Lung (tissue), 17 donors: ENCODE measurements at places on chromosomes 2 and 18. TPM values are rescaled to one million over a fixed set of nuclear protein-coding genes. Genes with fewer than 3 reads are reported as not detected.

DNA sequence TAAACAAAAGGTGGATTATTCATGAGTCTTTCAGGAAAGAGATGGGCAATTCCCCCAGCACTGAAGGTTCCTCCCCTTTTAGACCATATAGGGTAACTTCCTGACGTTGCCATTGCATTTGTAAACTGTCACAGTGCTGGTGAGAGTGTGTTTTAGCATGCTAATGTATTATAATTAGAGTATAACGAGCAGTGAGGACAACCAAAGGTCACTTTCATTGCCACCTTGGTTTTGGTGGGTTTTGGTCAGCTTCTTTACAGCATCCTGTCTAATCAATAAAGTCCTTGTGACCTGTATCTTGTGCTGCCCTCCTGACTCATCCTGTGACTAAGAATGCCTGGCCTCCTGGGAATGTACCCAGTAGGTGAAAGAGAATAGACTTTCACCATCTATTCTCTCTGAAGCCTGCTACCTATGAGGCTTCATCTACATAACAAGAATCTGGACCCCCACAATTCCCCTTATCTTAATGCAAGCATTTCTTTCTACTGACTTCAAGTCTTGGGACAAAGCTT is 148.7 kb downstream of the CABLES1 start:
- no peak overlapping the region for H3K4me3 ChIP-seq
- no peak for DNase-seq
- no peaks in the 10 kb centered on the region for H3K4me1 ChIP-seq
- no peaks in the 10 kb centered on the region for H3K27me3 ChIP-seq

DNA sequence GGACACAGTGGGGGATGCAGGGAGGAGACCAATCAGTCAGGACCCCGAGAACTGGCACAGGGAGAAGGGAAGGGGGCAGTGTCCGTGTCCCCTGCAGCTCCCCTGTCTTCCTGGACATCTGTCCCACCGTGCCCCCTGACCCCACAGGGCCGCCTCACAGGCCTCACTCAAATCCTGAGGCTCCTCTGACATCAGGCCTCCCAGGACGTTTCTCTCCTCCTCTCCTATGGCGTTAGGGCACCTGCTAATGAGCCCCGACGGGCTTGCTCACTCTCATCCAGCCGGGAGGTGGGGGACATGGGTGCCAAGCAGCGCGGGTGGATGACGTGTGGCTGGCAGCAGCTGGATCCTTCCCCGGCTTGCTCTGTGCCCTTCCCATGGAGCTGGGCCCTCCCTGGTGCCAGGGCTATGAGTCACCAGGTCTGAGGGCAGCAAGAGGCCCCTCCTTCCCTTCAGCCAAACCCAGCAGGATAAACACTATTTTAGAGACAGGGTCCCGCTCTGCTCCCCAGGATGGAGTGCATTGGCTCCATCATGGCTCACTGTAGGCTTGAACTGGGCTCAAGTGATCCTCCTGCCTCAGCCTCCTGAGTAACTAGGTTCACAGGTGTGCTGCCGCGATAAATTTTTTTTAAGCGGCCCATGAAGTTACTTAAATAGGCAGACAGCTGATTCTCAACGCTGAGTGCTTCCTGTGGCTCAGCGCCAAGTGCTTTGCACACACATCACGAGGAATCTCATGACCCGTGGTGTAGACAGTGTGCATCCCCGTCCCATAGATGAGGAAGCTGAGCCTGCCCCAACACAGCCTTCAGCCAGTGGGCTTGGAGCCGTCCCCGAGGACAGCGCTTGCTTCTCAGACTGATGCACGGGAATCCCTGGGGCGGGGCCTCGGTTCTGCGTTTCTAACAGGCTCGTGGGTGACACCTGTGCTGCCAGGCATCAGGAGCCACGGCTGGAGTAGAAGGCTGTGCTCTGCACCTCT is 64.5 kb upstream of the HDAC4 start:
- no peaks in the 10 kb centered on the region for H3K27me3 ChIP-seq
- no peak overlapping the region for H3K4me3 ChIP-seq
- no peaks in the 10 kb centered on the region for H3K36me3 ChIP-seq
- peak overlapping the region; percentile 63 for H3K27ac ChIP-seq
- H3K4me1 ChIP-seq: no peaks in the 10 kb centered on the region

- DNase-seq: no peak
- H3K27ac ChIP-seq: peak overlapping the region; percentile 5
- H3K4me1 ChIP-seq: no peaks in the 10 kb centered on the region
- H3K4me3 ChIP-seq: no peak overlapping the region
- H3K36me3 ChIP-seq: no peaks in the 10 kb centered on the region
These were observed 98.0 kb upstream of the BZW1 start for GRCh38 chr2:200713704-200714064.

DNA sequence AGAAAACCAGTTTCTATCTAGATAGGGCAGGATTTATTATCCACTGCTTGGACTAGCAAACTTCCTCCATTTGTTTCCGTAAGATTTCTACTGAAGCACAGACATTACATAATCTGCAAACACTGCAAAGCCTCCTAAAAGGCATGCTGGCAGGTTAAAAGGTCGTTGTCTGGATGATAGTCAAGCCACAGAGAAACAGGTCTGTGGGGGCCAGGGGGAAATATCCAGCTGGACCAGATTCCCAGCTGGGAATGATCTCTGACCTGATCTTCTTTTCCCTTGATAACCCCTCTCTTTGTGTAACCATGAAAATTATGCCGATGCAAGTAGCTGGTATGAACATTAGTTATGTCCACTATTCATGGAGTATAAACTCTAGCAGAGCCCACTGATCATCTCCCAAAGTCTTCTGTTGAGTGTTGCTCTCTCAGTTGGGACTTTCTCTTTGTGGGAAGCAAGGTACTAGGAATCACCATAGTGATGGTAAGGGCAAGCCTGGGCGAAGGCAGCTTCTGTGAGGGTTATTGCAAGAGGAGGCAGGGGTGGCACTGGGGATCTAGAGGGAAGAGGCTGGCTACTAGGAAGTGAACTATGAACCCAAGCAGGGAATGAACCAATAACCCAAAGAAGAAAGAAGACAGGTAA is 61.3 kb downstream of the GDF7 start:
- H3K36me3 ChIP-seq: peaks cover 3% of the 10 kb centered on the region
- no peak overlapping the region for H3K4me3 ChIP-seq
- peak overlapping the region; percentile 66 for H3K27ac ChIP-seq
- H3K4me1 ChIP-seq: no peaks in the 10 kb centered on the region
- DNase-seq: peak; percentile 12
- H3K27me3 ChIP-seq: no peaks in the 10 kb centered on the region

- H3K27ac ChIP-seq: no peak overlapping the region
- no peaks in the 10 kb centered on the region for H3K36me3 ChIP-seq
- H3K27me3 ChIP-seq: no peaks in the 10 kb centered on the region
- no peaks in the 10 kb centered on the region for H3K4me1 ChIP-seq
- DNase-seq: peak; percentile 9
These were observed 397.2 kb upstream of the FANCL start for GRCh38 chr2:58638256-58638805.

DNA sequence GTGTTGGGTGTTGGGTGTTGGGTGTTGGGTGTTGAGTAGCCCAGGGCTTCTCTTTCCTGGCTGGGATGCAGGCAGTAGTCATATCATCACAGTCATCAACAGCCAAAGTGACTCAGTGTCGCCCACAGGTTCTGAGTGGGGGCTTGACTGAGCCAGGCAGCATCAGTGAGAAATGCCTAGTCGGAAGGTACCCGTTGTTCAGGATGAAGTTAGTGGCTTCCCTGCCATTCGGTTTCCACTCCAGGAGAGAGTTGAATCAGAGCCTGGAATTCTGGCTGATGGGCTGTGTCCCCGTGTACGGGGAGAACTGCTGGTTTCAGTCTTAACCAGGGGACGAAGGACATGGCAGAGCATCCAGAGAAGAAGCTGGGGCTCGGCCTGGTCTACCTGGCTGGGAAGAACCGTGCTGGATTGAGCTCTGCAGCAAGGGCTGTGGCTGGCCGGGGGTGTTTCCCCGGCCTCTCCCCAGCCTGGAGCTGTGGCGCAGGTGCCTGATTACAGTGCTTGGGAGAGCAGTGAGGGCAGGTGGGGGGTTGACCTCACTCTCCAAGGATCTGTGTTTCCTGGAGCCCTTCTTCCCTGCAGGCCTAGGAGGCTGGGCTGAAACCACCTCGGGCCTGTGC is 49.4 kb downstream of the AGAP1 start:
- no peaks in the 10 kb centered on the region for H3K36me3 ChIP-seq
- H3K27me3 ChIP-seq: no peaks in the 10 kb centered on the region
- H3K4me3 ChIP-seq: no peak overlapping the region
- H3K4me1 ChIP-seq: peaks cover 14% of the 10 kb centered on the region

GRCh38 chr2:30847329-30847728 is 40.1 kb upstream of the CAPN13 start:
- H3K4me1 ChIP-seq: no peaks in the 10 kb centered on the region
- no peak overlapping the region for H3K27ac ChIP-seq
- no peak for DNase-seq
- H3K4me3 ChIP-seq: no peak overlapping the region
- H3K27me3 ChIP-seq: peaks cover 2% of the 10 kb centered on the region
- no peaks in the 10 kb centered on the region for H3K36me3 ChIP-seq

DNA sequence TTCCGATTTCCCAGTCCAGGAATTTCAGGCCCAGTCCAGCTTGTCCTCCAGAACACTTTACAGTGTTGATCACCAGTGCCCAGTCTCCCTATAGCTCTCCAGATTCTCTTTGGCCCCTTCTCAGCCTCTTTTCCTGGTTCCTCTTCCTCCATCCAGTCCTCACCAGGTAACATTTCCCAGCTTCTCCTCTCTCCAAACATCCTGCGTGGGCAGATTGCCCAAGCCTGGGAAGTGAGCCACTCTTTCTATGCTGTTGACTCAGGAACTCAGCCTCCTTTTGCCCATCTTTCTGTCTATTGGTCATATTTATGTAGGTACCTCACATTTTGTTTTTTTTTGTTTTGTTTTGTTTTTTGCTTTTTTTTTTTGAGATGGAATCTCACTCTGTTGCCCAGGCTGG is 109.4 kb downstream of the LYPD1 start:
- no peaks in the 10 kb centered on the region for H3K36me3 ChIP-seq
- no peaks in the 10 kb centered on the region for H3K27me3 ChIP-seq
- peak overlapping the region; percentile 7 for H3K4me3 ChIP-seq

DNA sequence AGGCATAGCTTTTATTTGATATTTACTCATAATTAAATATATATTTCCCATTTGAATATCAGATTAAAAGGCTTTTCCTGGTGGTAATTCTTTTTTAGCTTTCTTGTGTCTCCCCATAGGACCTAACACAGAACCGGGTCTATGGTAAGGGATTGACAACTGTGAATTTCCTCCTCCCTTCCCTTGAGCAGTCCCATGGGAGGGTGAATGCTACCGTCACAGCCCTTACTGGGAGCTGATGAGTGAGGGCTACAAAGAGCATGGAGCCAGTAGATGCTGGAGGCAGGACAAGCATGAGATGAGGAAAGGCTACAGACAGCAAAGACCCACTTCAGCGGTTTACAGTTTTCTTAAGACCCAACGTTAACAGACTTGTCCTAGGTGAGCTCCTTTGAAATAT is 170.6 kb upstream of the EPAS1 start:
- peaks cover 3% of the 10 kb centered on the region for H3K4me1 ChIP-seq
- H3K4me3 ChIP-seq: no peak overlapping the region
- no peak overlapping the region for H3K27ac ChIP-seq
- H3K27me3 ChIP-seq: no peaks in the 10 kb centered on the region
- DNase-seq: no peak
- H3K36me3 ChIP-seq: no peaks in the 10 kb centered on the region

- H3K4me3 ChIP-seq: no peak overlapping the region
- no peak for DNase-seq
- no peaks in the 10 kb centered on the region for H3K27me3 ChIP-seq
- H3K27ac ChIP-seq: no peak overlapping the region
- H3K36me3 ChIP-seq: no peaks in the 10 kb centered on the region
These were observed 11.0 kb upstream of the TRIB2 start for GRCh38 chr2:12705742-12706141.

DNA sequence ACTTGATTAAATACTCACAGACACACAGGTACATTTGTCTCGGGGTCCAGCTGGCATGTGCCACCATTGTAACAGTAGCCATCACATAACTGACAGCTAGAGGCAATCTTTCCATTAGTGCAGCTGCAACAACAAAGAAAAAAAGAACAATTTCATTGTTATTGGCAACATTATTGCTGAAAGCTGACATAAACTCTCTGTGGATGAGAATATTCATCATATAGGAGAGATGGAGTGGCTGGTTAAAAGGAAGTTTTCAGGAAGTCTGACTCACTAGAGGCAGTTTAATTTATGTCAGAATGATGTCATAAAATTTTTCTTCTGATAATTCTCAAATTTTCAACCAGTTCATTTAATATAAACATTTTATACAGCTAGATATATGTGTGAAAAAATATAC is 1490.0 kb upstream of the NXPH2 start:
- H3K27ac ChIP-seq: no peak overlapping the region
- no peak for DNase-seq

GRCh38 chr2:6978991-6979390 is 61.8 kb downstream of the RNF144A start:
- no peaks in the 10 kb centered on the region for H3K36me3 ChIP-seq
- H3K4me3 ChIP-seq: no peak overlapping the region
- peaks cover 30% of the 10 kb centered on the region for H3K4me1 ChIP-seq
- H3K27me3 ChIP-seq: no peaks in the 10 kb centered on the region
- no peak for DNase-seq
- no peak overlapping the region for H3K27ac ChIP-seq

DNA sequence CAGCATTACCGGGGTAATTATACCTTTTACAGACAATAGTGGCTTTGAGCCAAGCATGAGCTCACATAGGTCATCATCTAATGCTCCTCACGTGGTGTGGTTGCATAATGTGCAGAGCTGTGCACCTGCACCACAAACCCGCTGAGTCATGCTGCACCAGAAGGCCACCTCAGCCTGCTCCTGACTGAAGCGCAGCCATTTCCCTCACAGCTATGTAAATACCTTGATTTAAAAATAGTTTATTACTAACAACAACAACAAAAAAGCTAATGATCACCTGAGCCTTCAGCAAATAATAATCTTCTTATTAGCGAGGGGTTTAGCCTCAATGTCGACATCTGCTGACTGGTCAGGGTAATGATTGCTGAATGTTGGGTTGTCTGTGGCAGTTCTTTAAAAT is 238.8 kb downstream of the MBD5 start:
- H3K27me3 ChIP-seq: no peaks in the 10 kb centered on the region
- H3K4me1 ChIP-seq: no peaks in the 10 kb centered on the region
- H3K4me3 ChIP-seq: no peak overlapping the region
- H3K36me3 ChIP-seq: peaks cover 20% of the 10 kb centered on the region
- H3K27ac ChIP-seq: no peak overlapping the region

- H3K27ac ChIP-seq: no peak overlapping the region
- DNase-seq: no peak
- no peak overlapping the region for H3K4me3 ChIP-seq
- no peaks in the 10 kb centered on the region for H3K27me3 ChIP-seq
- no peaks in the 10 kb centered on the region for H3K36me3 ChIP-seq
These were observed 2.4 kb downstream of the AGAP1 start for GRCh38 chr2:235496239-235496621.

Gene IL1R1
- 163 TPM for total RNA-seq

Gene FZD7
- 31.7 TPM for total RNA-seq

Gene MC4R
- total RNA-seq: 0.37 TPM

Gene MYCN
- 5.2 TPM for total RNA-seq

Gene CNGA3
- total RNA-seq: 0.40 TPM

Gene CTAGE1
- total RNA-seq: not detected

Gene TSPYL6
- 0.20 TPM for total RNA-seq

Gene IL37
- not detected for total RNA-seq
